ENCODE measurements at places on chromosomes 11 and 22. TPM values are rescaled to one million over a fixed set of nuclear protein-coding genes. Genes with fewer than 3 reads are reported as not detected.

Gene GRAMD4
- 32.3 TPM for total RNA-seq

Gene AIFM3
- 0.79 TPM for total RNA-seq

Gene PATE2
- total RNA-seq = 0.70 TPM

Gene ARFGAP2
- 110 TPM for total RNA-seq

Gene SCGB1D2
- total RNA-seq = not detected

Gene KDM4E
- not detected for total RNA-seq

Gene MAPK8IP1
- total RNA-seq = 38.7 TPM

Gene SAA4
- not detected for total RNA-seq

Gene PEX16
- total RNA-seq = 29.6 TPM

Gene TMEM45B
- not detected for total RNA-seq

Gene ANO9
- total RNA-seq = not detected

DNA sequence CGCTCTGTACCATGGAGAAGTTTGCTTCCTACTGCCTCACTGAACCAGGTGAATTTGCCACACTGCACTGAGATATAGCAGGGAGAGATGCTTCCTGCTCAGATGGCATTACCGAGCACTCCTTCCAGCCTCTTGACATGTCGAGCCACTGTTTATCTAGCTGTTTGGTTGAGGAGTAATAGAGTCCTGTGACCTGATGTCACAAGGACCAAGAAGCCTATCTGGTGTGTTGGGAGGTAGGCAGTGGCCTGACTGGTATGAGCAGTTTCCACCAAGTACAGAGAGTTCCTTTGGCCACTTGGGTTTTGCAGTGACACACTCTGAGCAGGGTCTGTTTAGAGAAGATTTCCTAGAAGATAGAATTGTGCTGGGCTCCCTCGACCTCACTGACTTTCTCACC, 5.2 kb downstream of the ACAD8 start:
- H3K27ac ChIP-seq = no peak overlapping the region
- no peaks in the 10 kb centered on the region for H3K27me3 ChIP-seq
- peaks cover 3% of the 10 kb centered on the region for H3K36me3 ChIP-seq
- no peak for DNase-seq
- H3K4me1 ChIP-seq = peaks cover 10% of the 10 kb centered on the region

- H3K4me1 ChIP-seq = no peaks in the 10 kb centered on the region
- no peak overlapping the region for H3K4me3 ChIP-seq
- H3K36me3 ChIP-seq = no peaks in the 10 kb centered on the region
- H3K27ac ChIP-seq = no peak overlapping the region
These were observed 15.6 kb downstream of the KCNC1 start for GRCh38 chr11:17750013-17750800.

GRCh38 chr11:36081274-36081945, 137.5 kb downstream of the LDLRAD3 start:
- H3K36me3 ChIP-seq = peaks cover 19% of the 10 kb centered on the region
- peak overlapping the region; percentile 28 for H3K27ac ChIP-seq
- peaks cover 4% of the 10 kb centered on the region for H3K4me1 ChIP-seq
- no peaks in the 10 kb centered on the region for H3K27me3 ChIP-seq

GRCh38 chr22:36528341-36528740, 625 bp downstream of the EIF3D start:
- peaks cover 3% of the 10 kb centered on the region for H3K27me3 ChIP-seq
- peaks cover 13% of the 10 kb centered on the region for H3K4me1 ChIP-seq
- H3K4me3 ChIP-seq = peak overlapping the region; percentile 98
- peak overlapping the region; percentile 98 for H3K27ac ChIP-seq

GRCh38 chr11:119335091-119335654, 846 bp downstream of the RNF26 start:
- DNase-seq = no peak
- peak overlapping the region; percentile 92 for H3K4me3 ChIP-seq

GRCh38 chr11:119149018-119149785, at the start of gene ABCG4:
ABCG4 (plus strand) TSS chr11:119149052; CDS start chr11:119149966, 914 bp downstream.
- peaks cover 12% of the 10 kb centered on the region for H3K4me1 ChIP-seq
- DNase-seq = peak; percentile 31
- H3K27me3 ChIP-seq = peaks cover 68% of the 10 kb centered on the region
- H3K27ac ChIP-seq = no peak within 1 kb of the TSS
- no peaks in the 10 kb centered on the region for H3K36me3 ChIP-seq

DNA sequence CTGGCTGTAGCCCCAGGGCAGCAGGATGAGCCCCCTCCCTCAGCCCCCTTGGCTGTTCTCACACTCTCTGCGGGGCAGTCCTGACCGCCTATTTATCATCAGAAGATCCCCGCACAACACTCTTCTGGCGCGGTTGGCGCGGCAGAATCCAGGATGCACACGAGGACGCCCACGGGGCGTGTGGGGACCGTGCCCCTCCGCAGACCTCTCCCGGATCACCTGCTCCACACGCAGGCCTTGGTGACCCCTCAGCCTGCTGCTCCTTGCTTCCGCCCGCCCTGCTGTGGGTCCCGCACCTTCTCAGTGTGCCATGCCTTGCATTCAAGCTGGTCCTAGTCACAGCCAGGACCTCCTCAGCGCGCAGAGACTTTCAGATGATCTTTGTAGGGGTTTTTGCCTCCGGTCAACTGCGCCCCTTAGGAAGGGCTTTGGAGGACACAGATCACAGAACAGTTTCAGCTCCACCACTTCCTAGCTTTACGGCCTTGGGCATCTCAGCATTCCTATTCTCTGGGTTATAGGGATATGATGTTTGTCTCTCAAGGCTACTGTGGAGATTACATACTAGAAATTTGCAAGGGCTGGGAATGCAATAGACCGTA, 841 bp upstream of the TUB start:
- peaks cover 39% of the 10 kb centered on the region for H3K4me1 ChIP-seq
- no peaks in the 10 kb centered on the region for H3K36me3 ChIP-seq
- peak overlapping the region; percentile 24 for H3K27ac ChIP-seq
- peak overlapping the region; percentile 87 for H3K4me3 ChIP-seq
- no peak for DNase-seq

DNA sequence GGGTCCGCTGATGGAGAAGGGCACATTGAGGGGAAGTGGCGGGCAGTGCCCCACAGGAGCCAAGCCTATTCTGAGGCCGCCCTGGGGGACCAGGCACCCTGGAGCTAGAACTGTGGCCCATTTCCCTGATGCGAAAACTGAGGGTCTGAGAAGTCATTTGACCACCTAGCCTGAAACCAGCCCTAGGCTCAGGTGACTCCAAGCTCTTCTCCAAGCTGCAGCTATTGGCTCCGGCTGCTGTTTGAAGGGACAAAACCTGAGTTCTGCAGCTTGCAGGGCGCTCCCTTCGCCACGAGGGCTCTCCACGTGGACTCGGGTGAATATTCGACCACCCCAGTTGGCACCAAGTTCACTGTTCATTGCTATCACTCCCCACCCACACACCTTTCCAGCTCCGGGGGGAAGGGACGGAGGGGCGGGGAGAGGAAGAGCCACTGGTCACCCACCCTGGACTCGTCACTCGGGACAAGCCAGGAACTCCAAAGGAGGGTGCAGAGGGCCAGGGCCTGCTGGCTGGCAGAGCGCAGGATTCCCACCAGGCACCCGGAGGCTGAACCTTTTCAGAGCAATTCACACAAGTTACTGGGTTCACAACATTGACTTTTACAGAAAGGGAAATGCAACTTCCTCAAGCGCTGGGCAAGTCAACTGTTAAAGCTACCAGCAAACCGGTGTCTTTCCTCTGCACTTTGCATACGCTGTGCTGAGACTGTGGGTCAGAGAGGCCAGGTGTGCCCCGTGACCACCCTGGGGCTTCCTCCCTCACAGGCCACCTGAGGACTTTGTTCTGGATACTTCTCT, 1.1 kb upstream of the RAC2 start:
- no peaks in the 10 kb centered on the region for H3K27me3 ChIP-seq
- H3K4me1 ChIP-seq = peaks cover 6% of the 10 kb centered on the region
- DNase-seq = no peak
- no peaks in the 10 kb centered on the region for H3K36me3 ChIP-seq

DNA sequence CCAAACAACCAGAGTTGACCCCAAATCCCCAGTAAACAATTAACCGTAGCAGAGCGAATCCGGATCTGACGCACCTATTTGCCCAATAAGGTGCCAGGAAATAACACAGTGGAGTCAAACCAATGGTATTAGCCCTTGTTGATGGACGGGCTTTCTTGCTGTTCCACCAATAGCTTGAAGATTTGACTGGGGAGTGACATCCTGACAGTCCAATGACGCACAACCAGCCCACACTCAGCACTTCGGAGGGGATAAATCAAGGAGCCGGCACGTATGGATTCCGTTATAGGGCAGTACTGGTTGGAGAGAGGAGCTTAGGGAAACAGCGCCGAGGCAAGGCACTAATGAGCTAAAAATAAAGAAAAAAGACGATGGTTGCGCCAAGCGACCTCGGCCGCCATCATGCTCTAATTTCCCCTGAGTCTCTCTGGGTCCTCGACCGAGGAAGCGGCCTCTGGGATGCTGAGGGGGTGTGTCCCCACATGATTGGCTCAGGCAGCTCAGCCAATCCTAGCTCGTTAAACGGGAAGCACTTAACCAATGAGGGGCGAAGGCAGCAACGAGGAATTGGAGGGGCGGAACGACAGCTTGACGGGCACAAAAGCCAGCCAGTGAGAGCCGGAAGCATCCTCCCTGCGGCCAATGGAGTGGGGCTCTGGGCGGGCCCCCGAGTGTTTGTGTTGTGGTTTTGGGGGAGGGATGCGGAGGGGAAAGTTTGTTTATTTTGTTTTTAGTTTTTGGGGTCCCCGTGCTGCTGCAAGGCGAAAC, 49.5 kb downstream of the FAM83F start:
- peak overlapping the region; percentile 97 for H3K4me3 ChIP-seq
- H3K36me3 ChIP-seq = no peaks in the 10 kb centered on the region
- H3K27ac ChIP-seq = peak overlapping the region; percentile 99
- peaks cover 76% of the 10 kb centered on the region for H3K27me3 ChIP-seq
- peaks cover 22% of the 10 kb centered on the region for H3K4me1 ChIP-seq
- DNase-seq = peak; percentile 98

DNA sequence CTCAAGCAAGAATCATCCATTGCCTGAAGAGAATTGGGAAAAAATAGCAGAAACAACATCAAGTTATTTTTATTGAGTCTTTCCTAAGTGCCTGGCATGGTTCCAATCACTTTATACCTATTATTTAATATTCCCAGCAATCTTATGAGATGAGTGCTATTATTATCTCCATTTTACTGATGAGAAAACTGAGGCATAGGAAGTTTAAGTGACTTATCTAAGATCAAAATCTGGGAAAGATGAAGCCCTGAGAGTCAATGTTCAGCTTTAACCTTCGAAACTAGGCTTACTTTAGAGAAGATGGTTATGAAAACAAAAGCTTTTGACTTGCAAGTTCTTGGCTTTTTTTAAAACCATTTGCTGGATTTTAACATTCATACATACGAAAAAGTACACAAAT, 141.6 kb downstream of the APIP start:
- H3K36me3 ChIP-seq = peaks cover 34% of the 10 kb centered on the region
- no peak overlapping the region for H3K4me3 ChIP-seq
- no peak for DNase-seq
- H3K4me1 ChIP-seq = no peaks in the 10 kb centered on the region
- H3K27me3 ChIP-seq = no peaks in the 10 kb centered on the region

DNA sequence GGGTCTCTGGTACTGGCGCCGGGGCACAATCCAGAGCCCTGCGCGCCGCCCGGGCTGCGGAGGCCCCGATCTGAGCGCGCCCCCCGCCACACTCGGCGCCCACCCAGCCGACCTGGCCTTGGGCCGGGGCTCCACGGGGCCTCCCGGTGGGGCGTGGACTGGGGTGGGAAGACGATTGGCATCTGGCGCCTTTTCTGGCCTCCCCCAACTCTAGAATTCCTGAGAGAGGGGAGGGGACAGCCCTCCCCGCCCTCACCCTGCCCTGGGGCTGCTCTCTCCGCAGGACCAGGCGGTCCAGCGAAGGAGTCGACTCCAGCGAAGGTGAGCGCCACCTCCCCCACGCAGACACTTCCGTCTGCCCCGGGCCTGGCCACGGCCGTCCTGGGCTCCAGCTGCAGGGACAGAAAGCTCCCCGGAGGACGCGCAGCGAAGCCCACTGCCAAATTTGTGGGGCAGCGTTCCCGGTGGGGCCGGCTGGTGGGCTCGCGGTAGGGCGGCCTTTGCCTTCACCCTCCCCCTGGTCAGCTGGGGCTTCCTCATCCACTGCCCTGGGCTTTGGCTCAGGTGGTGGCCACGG, 593 bp downstream of the SSH3 start:
- H3K4me3 ChIP-seq = no peak overlapping the region
- H3K27ac ChIP-seq = no peak overlapping the region
- H3K4me1 ChIP-seq = peaks cover 8% of the 10 kb centered on the region
- DNase-seq = no peak
- no peaks in the 10 kb centered on the region for H3K36me3 ChIP-seq

- peaks cover 19% of the 10 kb centered on the region for H3K4me1 ChIP-seq
- H3K27me3 ChIP-seq = peaks cover 6% of the 10 kb centered on the region
- no peak for DNase-seq
- H3K27ac ChIP-seq = no peak overlapping the region
- H3K4me3 ChIP-seq = no peak overlapping the region
These were observed 7.3 kb downstream of the STARD10 start for GRCh38 chr11:72786305-72787215.

- no peak for DNase-seq
- H3K27me3 ChIP-seq = peaks cover 60% of the 10 kb centered on the region
- no peak overlapping the region for H3K27ac ChIP-seq
- H3K36me3 ChIP-seq = no peaks in the 10 kb centered on the region
These were observed 13.2 kb downstream of the MPZL3 start for GRCh38 chr11:118238929-118239328.

GRCh38 chr11:73940801-73941570, 9.8 kb upstream of the DNAJB13 start:
- H3K4me1 ChIP-seq = peaks cover 8% of the 10 kb centered on the region
- peaks cover 38% of the 10 kb centered on the region for H3K36me3 ChIP-seq
- no peak for DNase-seq
- no peaks in the 10 kb centered on the region for H3K27me3 ChIP-seq
- H3K4me3 ChIP-seq = no peak overlapping the region

- no peaks in the 10 kb centered on the region for H3K36me3 ChIP-seq
- H3K27ac ChIP-seq = no peak overlapping the region
- no peaks in the 10 kb centered on the region for H3K27me3 ChIP-seq
- H3K4me3 ChIP-seq = no peak overlapping the region
- no peaks in the 10 kb centered on the region for H3K4me1 ChIP-seq
These were observed 94.3 kb upstream of the ARHGAP42 start for GRCh38 chr11:100592619-100593260.

GRCh38 chr11:6458352-6459098, 15.2 kb downstream of the TRIM3 start:
- peaks cover 3% of the 10 kb centered on the region for H3K36me3 ChIP-seq
- no peak for DNase-seq
- H3K4me1 ChIP-seq = no peaks in the 10 kb centered on the region
- H3K27me3 ChIP-seq = no peaks in the 10 kb centered on the region
- no peak overlapping the region for H3K27ac ChIP-seq

DNA sequence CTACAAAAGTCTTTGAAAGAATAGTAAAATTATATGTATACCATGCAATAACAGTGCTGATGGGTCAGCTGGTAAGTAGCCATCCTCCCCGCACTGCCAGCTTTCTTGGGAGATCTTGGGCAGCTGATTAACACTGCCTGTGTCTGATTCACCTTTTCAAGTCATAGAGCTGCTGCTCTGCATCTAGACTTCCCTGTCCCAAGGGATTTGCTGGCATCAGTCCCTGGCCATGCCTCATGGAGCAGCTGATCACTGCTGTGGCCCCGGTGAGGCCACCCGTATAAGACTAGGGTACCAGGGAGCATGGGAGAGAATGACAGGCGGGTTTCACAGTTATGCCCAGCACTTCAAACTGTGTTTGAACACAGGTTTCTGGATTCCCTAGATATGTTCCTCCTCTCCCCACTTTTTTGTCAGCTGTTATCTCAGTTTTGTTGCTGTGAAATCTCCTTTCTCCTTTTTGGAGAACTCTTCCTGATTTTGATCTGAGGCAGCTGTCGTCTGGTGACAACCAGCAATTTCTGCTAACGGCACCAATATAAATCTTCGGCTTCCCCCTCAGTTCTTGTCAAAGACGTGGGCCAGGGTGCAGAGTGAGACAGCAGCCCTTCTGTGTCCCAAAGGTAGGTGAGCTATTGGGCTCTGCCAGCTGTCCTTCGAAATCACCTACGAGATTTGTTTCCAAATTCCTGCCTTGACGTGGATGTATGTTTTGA, 438.9 kb downstream of the NTM start:
- H3K4me3 ChIP-seq = no peak overlapping the region
- DNase-seq = no peak
- H3K27me3 ChIP-seq = no peaks in the 10 kb centered on the region
- no peaks in the 10 kb centered on the region for H3K36me3 ChIP-seq
- peaks cover 18% of the 10 kb centered on the region for H3K4me1 ChIP-seq

All from neural crest cell (in vitro differentiated cells).